ENCODE measurements at places on chromosomes 7 and 10.

DNA sequence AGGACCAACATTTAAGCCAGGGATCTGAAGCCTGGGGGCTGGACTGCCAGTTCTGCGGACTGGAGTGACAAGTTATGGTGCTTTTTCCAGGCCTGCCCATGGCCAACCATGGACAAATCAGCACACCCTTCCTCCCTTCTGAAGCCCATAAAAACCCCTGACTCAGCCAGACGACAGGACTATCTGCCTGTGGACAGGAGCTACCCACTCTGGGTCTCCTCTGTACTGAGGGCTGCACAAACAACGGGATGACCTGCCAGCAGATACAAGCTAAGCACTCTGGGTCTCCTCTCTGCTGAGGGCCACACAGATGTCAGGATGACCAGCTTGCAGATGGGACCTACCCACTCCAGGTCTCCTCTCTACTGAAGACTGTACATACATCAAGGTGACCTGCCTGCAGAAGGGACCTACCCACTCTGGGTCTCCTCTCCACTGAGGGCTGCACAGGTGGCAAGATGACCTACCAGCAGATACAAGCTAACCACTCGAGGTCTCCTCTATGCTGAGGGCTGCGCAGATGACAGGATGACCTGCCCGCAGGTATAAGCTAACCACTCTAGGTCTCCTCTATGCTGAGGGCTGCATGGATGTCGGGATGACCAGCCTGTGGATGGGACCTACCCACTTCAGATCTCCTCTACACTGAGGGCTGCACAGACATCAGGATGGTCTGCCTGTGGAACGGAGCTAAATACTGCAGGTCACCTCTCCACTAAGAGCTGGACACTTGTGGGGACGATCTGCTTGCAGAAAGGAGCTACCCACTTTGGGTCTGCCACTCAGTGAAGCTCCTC lies 110.1 kb upstream of the GPR22 start:
- DNase-seq = no peak

- no peak for DNase-seq
Observed at GRCh38 chr10:91144961-91145360, 75.5 kb upstream of the PCGF5 start.

GRCh38 chr7:39413636-39414223 lies 152.5 kb upstream of the YAE1 start:
- DNase-seq = no peak

DNA sequence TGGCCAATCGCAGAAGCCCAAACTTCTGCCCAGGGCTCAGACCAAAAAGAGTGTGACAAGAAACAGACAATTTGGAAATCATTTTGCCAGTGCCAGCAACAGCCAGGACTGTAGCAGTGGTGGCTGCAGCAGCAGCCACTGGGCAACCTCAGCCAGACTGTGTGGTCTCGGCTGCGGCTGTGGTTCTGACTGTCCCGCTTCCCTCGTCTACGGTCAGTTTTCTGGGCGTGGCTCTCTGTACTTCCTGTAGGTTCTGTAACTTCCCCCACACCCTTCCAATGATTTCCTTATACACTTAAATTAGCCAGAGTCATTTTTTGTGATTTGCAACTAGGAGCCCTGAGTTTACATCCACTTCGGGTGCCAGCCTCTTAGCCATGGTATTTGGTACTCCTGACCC lies 39.9 kb downstream of the CYTH3 start:
- DNase-seq = no peak

GRCh38 chr10:67912331-67912946 lies 28.0 kb downstream of the SIRT1 start:
- DNase-seq = peak; percentile 5

GRCh38 chr10:14074062-14074884 lies 256.5 kb downstream of the FRMD4A start:
- DNase-seq = peak; percentile 94

GRCh38 chr10:70528314-70528713 lies 49.7 kb downstream of the PALD1 start:
- no peak for DNase-seq

- no peak for DNase-seq
Observed at GRCh38 chr7:39217783-39218182, 240.1 kb downstream of the POU6F2 start.

- DNase-seq = no peak
Observed at GRCh38 chr7:108120196-108120595, 10.0 kb downstream of the LAMB4 start.

DNA sequence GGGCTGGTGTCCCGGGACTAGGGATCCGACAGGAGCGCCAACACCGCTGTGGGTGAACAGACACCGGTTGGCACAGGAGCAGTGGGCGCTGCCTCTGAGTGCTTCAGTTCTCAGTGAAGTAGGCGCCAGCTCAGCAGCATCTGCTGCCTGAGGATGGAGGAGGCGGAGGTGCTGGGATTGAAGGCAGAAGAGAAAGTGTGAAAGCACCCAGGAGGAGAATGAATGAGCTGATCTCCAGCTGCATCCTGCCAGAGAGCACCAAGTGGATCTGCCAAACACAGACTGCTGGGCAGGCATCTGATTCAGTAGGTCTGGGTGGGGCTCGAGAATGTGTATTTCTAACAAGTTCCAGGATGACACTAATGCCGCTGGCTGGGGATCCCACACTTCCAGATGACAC lies 74.5 kb downstream of the LANCL2 start:
- DNase-seq = no peak

- no peak for DNase-seq
Observed at GRCh38 chr7:80224415-80224814, 89.8 kb downstream of the GNAI1 start.

DNA sequence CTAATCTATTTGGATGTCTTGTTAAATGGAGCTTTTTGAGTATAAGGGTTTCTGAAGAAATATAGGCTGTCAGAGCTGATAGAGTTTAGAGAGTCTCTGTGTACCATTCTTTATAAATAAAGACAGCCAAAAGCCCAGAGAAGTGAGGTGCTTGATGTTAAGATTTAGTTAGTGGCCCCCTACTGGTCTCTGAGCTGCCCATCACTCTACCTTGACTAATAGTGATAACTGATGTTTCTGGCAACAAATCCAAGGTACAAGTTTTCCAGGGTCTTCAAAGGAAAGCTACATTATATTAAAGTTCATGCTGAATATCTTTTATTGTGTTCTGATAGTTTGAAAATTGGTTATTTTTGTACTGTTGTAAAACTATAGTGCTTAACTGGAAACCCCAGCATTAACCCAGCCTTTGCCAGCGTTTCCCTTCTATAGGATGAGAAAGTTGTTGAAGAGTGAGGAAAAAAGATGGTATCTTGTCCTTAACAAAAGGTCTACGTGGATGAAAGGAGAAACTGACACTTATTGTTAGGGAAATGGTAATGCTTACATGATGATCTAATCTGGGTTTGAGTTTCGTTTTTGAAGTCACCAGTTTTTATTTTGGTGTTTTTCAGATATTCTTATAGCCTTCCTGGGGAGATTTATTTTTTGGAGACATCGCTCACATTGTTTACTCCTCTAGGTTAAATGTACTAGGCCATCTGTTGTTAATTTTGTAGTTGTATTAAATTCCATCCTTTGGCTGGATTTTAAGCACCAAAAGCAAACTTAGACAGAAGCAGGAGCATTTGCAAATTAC lies 79.0 kb downstream of the AUTS2 start:
- DNase-seq = no peak

DNA sequence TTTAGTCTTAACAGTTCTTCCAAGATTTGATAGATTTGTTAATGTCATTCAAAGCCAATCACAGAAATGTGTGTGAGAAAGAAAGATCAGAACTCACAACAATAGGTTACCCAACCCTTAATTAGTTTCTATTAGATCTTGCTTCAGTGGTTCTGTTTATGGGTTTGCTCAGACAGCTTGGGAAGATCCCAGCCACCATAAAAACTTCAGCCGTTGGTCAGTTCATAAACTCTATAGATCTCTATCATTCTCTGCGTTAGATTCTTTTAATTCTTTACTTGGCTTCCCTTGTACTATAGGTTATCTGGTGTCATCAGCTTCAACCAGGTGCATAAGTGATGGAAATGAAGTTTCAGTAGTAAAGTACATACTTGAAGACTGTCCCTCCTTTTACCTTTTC lies 54.4 kb downstream of the ZNF277 start:
- no peak for DNase-seq

DNA sequence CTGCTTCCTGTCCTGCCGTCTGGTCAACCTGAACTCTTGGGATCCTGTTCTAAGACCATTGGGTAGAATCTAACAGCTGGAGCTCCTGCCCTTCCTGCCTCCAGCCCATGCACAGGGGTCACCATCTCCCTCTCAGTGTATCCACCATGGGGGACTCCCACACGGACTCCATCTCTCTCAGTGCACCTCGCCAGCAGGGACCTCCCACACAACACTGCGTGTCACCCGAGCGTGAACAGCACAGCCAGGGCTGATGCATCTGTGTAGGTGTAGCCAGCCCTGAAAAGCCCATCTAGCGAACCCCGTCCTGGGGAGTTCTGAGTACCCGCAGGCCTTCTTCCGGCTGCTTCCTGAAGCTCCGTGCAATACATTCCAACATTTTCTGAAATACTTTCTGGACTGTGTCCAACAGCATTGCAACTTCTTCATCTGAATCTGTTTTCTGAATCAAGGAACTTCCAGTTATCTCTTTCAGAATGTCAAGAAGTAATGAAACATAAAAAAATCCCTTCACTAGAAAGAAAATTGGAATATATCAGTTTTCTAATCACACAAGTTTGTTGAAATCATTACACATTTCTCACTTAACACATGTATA lies 52.5 kb downstream of the NCAPG2 start:
- DNase-seq = no peak

- no peak for DNase-seq
Observed at GRCh38 chr7:50088463-50089129, 4.5 kb downstream of the ZPBP start.

GRCh38 chr7:97873606-97874005 lies 1.4 kb upstream of the ASNS start:
- DNase-seq = no peak

- no peak for DNase-seq
Observed at GRCh38 chr7:80637911-80638765, at the start of gene CD36. TSS of gene CD36 (plus strand) at chr7:80638642. CDS start at chr7:80646741, 8,099 bp downstream.

- DNase-seq = no peak
Observed at GRCh38 chr7:6254866-6255265, 17.6 kb downstream of the CYTH3 start.

DNA sequence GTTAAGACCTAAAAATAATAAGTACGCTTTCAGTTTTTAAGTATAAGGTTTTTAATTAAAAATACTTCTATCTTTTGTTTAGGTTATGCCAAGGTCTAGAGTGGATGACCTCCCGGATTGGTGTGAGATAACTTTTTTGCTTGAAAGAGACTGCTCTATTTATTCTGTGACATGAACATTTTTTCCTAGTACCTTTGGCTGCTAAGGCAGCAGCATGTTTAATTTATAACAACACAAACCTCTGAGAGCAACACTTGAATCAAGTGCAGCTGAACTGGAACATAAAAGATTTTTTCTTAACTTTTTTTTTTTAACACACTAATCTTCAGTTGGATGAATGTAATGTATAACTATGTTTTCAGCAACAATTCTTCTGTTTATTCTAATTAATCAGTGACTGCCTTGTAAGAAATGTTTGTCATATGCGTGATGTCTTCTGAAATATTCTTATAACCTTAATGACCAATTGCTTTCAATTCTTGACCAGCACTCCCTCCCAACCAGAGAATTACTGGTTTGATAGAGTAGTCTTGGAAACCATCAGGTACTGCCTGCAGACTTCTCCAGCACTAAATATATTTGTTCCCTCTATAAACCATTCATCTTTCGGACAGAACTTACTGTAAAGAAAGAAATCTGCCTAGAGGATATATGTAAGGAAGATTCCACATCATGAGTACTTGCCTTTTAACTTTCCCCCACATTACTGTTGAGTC lies 16.0 kb downstream of the ARL5B start:
- DNase-seq = no peak

DNA sequence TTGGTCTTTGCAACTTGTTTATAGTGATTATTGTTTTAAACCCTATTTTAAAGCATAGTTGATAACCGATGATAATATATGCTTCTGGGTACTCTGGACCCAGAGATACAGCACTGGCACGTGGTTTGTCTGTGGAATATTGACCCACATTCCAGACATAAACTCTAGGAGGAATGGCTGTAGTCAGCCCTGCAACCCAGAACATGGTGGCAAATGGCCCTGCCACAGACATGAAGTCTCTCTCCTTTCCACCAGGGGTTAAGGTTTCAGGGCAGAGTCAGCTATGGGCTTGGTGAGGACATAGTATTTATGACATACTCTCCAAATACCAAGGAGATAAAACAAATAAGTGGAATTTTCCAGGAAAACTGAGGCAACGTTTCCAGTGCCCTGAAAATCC lies 83.6 kb downstream of the NAMPT start:
- DNase-seq = no peak

DNA sequence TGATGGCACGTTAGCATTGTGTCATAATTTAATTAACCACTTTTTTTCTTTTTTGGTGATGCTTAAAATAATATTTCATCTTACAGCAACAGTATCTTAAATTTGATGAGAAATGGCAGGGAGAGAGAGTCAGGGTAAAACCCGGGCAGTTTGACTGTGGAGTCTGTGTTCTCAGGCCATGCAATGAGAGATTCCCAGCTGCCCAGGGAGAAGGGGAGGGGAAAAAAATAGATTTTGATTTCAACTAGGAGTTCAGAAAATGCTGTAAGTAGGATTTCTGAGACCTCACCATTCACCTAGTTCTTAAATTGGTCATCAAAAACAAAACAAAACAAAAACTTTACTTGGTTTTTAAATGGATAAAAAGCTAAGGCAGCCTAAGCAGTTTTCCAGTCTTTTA lies 37.4 kb upstream of the XPNPEP1 start:
- no peak for DNase-seq

DNA sequence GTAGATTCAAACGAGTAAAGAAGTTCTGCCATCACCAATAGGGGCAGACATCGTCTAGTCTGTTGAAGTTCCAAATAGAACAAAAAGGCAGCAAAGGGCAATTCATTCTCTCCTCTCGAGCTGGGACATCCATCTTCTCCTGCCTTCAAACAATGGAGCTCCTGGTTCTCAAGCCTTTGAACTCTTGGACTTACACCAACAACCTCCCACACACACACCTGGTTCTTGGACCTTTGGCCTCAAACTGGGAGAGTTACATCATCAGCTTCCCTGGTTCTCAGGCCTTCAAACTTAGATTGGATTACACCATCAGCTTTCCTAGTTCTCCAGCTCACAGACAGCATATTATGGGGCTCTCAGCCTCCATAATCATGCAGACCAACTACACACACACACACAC lies 9.8 kb upstream of the GIMAP5 start:
- DNase-seq = no peak

DNA sequence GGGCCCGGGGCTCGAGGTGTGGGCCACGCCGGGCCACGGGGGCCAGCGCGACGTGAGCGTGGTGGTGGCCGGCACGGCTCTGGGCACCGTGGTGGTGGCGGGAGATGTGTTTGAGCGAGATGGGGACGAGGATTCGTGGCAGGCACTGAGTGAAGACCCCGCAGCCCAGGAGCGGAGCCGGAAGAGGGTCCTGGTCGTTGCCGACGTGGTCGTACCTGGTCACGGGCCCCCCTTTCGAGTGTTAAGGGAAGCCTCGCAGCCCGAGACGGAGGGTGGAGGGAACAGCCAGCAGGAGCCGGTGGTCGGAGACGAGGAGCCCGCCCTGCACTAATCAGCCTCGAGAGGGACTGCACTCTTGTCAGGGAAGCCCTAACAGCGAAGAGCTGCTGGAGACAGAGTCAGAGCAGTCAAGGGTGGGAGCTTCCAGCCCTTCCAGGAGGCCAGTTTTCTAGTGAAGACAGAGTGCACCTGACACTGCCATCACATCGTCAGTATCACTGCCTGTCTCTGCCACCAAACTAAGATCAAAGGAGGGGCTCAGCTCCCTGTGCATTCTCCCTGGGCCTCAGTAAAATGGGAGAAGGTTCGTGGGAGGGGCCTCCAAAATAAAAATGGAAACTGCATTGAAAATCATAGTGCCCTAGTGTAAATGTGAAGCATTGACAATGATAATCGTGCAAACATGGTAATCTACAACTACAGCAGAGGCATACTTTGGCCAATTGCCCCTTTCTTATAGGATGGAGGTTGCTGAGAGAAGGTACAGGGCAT lies 1.3 kb downstream of the MBLAC1 start:
- DNase-seq = peak; percentile 26
